ENCODE measurements at places on chromosomes 12 and 14. TPM values are rescaled to one million over a fixed set of nuclear protein-coding genes. Genes with fewer than 3 reads are reported as not detected.

MANSC4 gene
- not detected for total RNA-seq

ADAMTS20 gene
- total RNA-seq, result not detected

SLC38A4 gene
- total RNA-seq, result not detected

TAS2R7 gene
- total RNA-seq, result not detected

VRTN gene
- not detected for total RNA-seq

TMEM52B gene
- not detected for total RNA-seq

SLC39A5 gene
- total RNA-seq, result 0.54 TPM

TAS2R50 gene
- not detected for total RNA-seq

OAS2 gene
- total RNA-seq, result 95.7 TPM

TPPP2 gene
- not detected for total RNA-seq

ALG10B gene
- total RNA-seq, result 13.8 TPM

HOXC10 gene
- total RNA-seq, result not detected
